ENCODE measurements at places on chromosomes 11 and 22.

GRCh38 chr11:116853461-116854073 is 16.1 kb upstream of the APOA1 start:
- DNase-seq: peak; percentile 90

DNA sequence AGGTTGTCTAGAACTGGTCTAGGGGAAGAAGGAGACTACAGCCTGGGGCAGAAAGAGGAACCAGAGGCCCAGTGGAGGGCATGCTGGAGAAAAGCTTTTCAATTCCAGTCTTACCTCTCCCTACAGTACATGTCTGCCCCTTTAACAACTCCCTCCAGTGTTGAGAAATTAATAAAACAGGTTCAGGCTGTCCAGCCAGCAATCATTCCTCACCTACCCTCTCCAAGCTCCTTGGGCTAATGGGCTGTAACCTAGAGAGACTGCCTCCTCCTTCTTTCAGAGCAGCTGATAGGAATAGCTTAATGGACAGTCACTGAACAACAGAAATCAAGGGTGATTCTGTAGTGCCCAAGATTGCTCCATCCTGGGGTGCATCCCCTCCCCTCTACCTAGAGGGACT is 8.8 kb downstream of the SLC35F2 start:
- no peak for DNase-seq

GRCh38 chr11:45347348-45348082 is 61.4 kb upstream of the SYT13 start:
- no peak for DNase-seq

DNA sequence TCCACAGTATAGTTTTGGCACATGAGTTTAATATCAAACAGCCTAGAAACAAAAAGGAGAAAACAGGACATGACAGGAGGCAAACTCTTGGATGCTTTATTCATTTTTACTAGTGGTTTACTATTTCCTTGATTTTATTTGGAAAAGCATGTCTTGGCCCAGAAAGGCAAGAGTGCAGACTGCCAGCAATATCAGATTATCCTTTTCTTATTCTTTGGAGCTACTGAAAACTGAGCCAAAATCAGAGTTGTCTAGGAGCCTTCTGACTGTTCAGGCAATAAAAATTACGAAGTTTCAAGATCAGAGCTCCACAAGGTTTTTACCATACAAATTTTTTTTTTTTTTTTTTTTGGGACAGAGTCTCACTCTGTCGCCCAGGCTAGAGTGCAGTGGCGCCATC is 16.0 kb downstream of the CELF1 start:
- no peak for DNase-seq

GRCh38 chr11:30991376-30991775 is 378.2 kb downstream of the DCDC1 start:
- no peak for DNase-seq

- no peak for DNase-seq
Observed at GRCh38 chr11:122869622-122870021, 12.9 kb upstream of the JHY start.

DNA sequence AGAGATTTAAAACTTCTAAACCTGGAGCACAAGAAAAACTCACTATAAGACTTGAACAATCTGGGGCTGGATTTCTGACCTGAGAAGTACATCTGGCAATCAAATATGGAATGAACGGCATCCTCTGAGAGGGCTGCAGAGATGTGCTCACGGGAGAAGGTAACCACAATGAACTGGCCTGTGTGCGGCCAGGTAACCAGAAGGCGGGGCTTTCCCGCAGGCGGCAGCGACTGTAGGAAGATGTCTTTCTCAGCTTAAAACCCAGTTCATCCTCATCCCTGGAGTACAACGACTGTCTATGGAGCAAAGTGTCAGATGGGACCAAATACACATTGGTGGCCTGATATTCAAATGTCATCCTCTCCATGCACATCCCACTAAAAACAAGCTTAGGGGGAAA is 24.5 kb downstream of the MICAL3 start:
- no peak for DNase-seq

GRCh38 chr11:78840623-78841022 is 266.0 kb upstream of the NARS2 start:
- no peak for DNase-seq

GRCh38 chr22:46931881-46932280 is 169.4 kb downstream of the TBC1D22A start:
- DNase-seq: no peak

GRCh38 chr22:46706060-46706459 is 32.0 kb downstream of the CERK start:
- DNase-seq: no peak

Data from hepatic stellate cell (primary cell).